Stimulated activated CD4-positive, alpha-beta T cell treated with anti-CD3 and anti-CD28 coated beads, TNF-alpha, amount 100 ng/mL, for 4 hours (primary cell): ENCODE measurements at places on chromosomes 2 and 18.

- no peak for DNase-seq
These were observed 13.0 kb upstream of the SLC9A2 start for GRCh38 chr2:102606353-102606752.

GRCh38 chr2:222423632-222424275 is 589 bp upstream of the SGPP2 start:
- peak; percentile 29 for DNase-seq

DNA sequence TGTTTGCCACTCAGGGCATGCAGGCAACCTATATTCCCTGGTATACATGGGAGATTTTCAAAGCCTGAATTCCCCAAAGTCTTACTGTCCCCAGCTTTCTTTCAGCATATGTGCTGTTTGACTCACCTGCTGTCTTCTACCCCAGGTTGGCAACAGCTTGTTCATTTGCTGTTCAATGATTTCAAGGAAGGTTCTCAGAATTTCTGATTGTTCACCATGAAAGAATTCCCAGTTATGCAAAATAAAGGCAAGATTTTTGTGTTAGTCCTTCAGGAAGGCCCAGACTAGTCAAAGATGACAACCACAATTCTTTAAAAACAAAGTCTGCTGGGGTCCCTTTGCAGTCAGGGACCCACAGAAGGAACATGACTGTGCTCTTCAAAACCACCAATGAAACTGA is 1057.8 kb upstream of the CDH2 start:
- DNase-seq, result no peak

- DNase-seq, result no peak
These were observed 490.8 kb upstream of the PIK3C3 start for GRCh38 chr18:41464278-41464677.

- DNase-seq, result no peak
These were observed 41.1 kb upstream of the VIT start for GRCh38 chr2:36655453-36655852.

DNA sequence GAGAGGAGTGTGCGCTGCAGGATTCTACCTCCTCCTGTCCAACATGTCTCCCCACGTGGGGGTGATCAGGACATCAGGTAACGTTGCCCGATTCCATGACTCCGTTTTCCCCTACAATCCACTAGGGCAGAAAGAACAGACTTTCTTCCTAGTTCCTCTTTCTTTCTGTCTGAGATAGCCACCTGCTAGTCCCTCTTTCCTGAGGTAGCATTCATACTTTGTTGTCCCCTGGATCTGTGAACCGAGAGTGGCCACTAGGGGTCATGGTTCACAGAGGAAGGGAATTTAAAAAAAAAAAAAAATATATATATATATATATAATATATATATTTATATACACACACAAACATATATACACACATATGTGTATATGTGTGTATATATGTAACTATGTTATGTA is 210.0 kb upstream of the ZNF521 start:
- no peak for DNase-seq

DNA sequence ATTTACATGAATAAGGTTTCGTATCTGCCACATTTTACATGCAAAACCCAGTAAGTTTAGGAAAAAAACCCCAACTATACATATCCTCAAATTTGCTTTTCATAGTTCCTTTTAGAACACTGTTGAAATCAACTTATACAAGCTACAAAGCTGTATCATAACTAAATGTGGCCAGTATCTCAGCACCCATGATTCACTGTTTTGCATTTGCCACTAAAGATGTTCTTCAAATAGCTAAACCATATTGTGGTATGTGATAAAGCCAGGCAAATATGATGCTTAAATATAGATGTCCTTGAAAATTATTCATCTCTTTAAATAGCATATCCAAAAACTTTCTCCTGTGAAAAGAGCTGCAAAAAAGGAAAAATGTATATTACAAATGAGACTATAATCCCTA is 29.9 kb downstream of the ROCK2 start:
- no peak for DNase-seq

GRCh38 chr2:239824046-239824694 is 201.0 kb downstream of the NDUFA10 start:
- DNase-seq, result no peak

DNA sequence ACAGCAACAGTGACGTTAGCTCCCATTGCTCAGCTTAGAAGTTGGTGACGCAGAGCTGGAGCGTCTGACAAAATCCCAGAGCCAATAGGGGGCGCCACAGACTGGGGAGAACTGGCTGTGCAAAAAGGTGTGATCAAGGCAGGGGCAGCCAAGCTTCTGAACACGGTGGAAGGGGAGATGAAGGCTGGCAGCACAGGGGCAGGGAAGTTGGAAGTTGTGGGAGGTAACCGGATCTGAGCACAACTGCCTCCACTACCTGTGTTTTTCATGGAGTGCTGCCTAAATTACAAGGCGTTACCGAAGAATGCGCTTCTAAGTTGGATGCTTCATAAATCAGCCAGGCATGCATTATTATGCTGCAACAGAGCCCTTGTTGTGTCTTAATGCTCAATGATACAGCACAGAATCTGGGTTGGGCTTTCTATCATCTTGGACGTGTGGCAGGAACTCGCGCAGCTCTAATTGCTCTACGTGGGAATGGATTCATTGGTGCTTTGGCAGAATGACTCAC is 370.0 kb downstream of the SLC4A3 start:
- no peak for DNase-seq

- no peak for DNase-seq
These were observed 163.5 kb downstream of the GLI2 start for GRCh38 chr2:120898961-120899750.

- no peak for DNase-seq
These were observed 138.9 kb upstream of the NABP1 start for GRCh38 chr2:191539068-191539467.

- no peak for DNase-seq
These were observed 38.3 kb downstream of the MRPL44 start for GRCh38 chr2:223995569-223995968.

GRCh38 chr2:207330912-207331311 is 165.2 kb upstream of the KLF7 start:
- DNase-seq, result no peak

- DNase-seq, result no peak
These were observed 30.5 kb downstream of the PDK1 start for GRCh38 chr2:172586245-172586891.

DNA sequence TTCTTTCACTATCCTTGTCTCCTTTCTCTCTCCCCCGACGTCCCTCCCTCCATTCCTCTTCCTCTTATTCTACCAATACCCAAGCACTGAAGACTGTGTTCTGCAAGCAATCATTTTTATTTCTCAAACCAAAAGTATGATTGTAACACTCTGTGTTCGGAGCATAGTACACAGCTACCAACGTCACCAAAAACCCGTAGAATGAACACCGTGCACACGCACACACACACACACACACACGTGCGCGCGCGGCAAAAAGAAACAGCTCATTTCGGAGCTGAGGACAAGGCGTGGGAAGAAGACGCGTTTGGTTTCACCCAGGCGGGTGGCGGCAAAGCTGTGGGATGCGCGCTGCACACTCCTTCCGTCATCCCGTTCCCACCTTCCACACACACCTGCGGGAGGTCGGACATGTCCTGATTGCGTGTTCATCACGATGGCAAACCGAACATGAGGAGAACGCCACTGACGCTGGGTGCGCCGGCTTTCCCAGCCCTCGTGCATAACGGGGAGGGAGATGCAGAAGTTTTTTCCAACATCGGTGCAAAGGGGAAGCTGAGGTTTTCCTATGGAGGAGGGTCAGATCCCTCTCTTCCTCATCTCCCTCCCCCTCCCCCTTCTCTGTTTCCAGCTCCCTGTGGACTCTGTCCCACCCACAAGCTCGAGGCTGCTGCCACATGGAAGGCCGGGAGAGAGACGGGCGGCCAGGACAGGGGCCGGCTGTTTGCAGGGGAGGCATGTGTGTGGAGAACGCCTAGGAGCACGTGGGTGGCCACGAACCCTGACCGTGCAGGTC is 20.4 kb downstream of the MBP start:
- DNase-seq, result no peak

DNA sequence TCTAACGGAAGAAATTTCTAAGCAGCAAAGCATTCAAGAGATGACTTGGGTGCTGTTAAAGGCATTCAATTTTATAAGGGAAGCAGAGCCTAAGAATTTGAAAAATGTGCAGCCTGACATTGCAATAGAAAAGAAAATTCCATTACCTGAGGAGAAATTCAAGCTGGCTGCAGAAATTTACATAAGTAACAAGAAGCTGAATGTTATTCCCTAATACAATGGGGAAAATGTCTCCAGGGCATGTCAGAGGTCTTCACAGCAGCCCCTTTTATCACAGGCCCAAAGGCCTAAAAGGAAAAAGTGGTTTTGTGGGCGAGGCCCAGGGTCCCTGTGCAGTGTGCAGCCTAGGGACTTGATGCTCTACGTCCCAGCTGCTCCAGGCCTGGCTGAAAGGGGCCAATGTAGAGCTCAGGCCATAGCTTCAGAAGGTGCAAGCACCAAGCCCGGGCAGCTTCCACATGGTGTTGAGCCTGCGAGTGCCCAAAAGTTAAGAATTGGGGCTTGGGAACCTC is 306.7 kb downstream of the RDH14 start:
- no peak for DNase-seq

GRCh38 chr2:14137643-14138042 is 494.9 kb upstream of the LRATD1 start:
- no peak for DNase-seq

- DNase-seq, result no peak
These were observed 137.1 kb downstream of the VWC2L start for GRCh38 chr2:214547931-214548330.

GRCh38 chr18:13403786-13404549 is 185.4 kb downstream of the LDLRAD4 start:
- DNase-seq, result no peak

GRCh38 chr2:117958186-117958585 is 55.7 kb downstream of the CCDC93 start:
- DNase-seq, result no peak

DNA sequence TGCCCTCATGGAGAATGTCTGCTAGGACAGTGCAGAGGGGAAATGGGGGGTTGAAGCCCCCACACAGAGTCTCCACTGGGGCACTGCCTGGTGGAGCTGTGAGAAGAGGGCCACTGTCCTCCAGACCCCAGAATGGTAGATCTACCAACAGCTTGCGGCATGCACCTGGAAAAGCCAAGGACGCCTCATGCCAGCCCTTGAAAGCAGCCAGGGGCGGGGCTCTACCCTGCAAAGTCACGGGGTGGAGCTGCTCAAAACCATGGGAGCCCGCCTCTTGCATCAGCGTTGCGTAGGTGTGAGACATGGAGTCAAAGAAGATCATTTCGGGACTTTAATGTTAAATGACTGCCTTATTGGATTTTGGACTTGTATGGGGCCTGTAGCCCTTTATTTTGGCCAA is 157.6 kb downstream of the DSEL start:
- DNase-seq, result no peak

DNA sequence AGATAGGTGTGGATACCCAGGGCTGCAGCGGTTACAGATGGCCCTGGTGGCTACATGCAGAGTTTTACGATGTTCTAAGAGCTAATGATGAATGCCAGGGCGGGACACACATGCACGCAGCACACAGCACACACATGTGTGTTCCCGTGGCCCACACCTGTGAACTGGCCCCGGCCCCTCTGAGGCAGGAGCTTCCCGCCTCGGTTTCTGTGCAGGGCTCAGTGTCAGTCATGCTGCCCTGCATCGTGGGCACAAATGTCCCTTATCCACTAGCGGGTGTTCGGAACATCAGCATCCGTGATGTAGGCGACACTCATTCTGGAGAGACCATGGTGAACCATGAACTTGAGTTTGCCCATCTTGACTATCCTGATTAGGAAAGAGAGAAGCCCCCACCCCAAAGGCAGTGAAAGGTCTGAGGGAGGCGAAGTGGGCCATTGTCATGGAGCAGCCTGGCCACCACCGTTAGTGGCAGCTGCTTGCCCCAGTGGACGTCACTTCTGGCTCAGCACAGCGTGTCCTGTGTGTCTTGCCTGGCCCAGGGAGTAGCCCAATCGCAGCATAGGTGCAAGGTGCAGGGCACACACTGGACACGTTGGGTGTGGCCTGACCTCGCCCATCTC is 43.8 kb downstream of the DCDC2C start:
- DNase-seq, result no peak

DNA sequence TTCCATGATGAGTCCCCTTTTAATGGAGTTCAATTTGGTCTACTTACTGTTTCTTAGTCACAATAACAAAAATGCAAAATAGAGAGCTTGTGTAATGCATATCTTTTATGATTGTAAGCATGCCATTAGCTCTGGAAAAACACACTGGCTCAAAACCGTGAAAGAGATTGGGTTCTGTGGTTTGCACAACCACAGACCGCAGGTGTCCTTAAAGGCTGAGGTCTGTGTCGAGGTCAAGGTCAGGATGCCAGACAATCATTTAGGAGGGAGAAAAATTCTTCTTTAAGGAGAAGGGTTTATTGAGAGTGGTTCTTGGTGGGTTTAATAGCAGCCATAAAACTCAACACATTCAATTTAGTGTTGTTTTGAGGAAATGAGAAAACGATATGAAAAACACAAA is 487.2 kb downstream of the GALR1 start:
- DNase-seq, result no peak

DNA sequence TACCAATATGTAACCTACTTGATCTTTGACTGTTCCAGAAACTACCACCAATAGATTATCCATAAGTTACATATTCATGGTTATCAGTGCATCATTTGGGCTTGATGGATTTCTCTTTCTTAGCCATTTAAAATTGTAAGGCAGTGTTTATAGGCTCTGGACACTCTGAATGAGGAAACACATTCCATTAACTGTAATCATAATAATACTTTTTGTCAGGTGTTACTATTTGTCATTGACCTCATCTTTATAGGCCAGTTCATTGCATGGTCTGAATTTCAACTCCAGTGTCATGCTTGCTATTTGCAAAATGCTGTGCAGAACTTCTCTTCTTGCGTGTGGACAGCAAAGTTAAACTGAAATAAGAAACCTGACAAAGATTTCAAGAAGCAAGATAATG is 1340.2 kb upstream of the ZEB2 start:
- DNase-seq, result no peak

DNA sequence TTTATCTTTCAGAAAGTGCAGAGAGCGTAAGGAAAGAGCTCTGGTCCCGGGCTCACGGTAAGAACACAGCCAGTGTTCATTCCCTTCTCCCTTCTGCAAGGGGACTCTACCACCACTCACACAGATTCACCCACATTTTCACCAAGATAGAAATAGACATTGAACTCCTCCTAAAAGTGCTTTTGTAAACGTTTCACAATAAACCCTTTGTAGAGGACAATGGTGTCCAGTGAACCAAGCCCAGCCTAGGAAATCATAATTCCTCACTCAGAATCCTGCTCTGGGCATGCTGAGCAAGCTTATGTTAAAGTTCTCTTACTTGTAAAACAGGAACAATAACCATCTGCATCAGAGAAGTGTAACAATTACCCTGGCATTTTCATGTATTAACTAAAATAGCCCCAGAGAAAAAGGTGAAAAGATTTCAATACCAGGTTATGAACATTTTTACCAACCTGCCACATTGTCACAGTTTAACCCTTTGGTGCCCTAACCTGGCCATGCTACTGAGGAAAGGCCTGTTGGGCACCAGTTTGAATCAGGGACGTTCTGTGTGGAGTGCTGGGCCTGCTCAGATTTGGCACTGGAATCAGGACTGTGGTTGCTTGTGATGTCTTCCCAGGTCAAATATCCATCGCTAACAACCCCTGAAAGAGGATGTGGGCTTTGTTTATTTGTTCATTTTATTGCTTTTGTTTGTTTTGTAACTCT is 22.5 kb upstream of the NDUFV2 start:
- DNase-seq, result no peak
